Femur (tissue), 1 donor: ENCODE measurements at places on chromosomes 3 and 15.

DNA sequence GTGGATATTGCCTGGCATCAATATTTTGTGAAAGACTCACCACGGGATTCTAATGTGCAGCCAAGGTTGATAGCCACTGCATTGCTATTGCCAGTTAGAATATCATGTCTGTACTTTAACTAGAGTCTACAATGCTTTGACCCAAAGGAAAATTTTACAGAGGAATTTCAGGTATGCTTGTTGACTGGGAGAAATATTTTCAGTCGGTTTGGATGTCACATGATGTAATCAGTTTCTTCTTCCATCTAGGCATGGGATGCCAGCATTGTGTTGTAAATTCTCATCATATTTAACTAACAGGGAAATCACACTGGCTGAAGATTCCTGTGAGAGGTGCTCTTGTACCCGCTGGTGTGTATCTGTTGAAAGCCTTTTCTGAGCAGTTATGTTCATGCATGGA is 508.9 kb upstream of the ADAMTS9 start:
- no peak for DNase-seq

DNA sequence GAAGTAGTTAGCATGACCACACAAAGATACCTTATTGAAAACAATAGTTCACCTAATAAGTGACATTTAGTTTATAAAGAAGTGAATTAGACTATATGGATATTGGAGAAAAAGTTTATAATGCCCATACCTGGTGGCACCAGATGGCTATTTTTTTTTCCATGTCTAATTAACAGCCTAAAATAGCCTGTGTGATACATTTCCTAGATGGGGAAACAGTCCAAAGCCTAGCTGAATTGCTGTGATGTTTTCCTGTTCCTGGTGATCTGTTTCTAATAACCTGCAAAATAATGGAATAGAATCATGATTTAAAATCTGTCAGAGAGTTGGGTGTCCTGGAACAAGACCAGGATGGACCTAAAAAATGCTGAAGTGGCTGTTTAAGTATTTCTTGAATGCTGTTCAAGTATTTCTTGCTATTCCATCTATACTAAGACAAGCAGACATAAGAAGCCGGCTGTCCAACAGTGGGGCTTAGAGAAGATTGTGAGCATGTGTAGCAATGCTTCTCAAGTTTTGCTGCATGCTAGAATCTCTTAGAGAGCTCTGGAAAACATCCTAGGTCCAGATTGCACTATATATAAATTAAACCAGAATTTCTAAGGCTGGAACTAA is 31.3 kb downstream of the LRRC3B start:
- no peak for DNase-seq

- DNase-seq = no peak
These were observed 587.4 kb upstream of the SGO1 start for GRCh38 chr3:20773320-20773984.

- DNase-seq = no peak
These were observed 10.1 kb upstream of the CHCHD6 start for GRCh38 chr3:126693921-126694320.

DNA sequence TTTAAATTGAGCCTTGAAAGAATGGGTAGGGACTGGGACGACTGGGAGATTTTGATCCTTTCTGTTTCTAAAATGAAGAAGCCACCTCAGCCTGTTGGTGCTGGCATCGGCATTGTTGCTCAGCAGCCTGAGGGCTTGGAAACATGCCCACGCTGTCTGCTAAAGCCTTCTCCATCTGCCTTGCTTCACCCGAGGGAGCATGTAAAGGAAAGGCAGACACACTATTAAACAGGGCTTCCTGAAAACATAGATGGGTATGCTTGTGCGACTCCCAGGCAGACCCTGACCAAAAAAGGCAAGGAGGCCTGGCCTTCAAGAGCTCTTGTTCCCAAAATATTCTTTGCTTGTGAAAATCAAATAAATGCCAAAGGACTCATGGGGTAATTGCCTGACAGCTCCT is 84.2 kb upstream of the SLC4A7 start:
- peak; percentile 51 for DNase-seq
